ENCODE measurements at places on chromosomes 4 and X.

GRCh38 chr4:161650812-161651211 is 513.0 kb downstream of the FSTL5 start:
- H3K36me3 ChIP-seq, result no peaks in the 10 kb centered on the region
- H3K27me3 ChIP-seq, result no peaks in the 10 kb centered on the region
- no peak overlapping the region for H3K4me3 ChIP-seq

DNA sequence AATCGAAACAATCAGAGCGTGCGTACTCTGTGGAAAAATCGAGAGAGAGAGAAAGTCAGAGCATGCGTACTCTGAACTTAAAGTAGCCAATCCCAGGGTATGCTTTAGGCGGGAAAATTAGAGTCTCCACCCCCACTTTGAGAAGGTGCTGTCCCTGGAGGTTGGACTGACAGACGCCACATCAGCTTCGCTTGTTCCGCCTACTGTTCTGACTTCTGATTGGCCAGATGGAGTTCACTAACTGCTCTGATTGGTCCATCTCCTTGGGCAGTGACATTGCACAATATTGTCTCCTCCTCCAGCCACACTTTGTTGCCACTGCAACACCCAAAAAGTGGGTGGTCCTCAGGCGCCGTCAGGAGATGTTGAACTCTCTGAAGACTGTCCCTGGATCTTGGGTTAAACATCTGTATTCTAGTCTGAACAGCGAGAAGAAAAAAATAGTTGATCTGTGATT is at the start of gene SSX5:
TSS of gene SSX5 (minus strand) at position 51 of the 457 bp plus-strand sequence. CDS start 1,437 bp downstream, outside the sequence.
- no peak within 1 kb of the TSS for H3K27ac ChIP-seq
- H3K27me3 ChIP-seq, result no peaks in the 10 kb centered on the region
- no peak within 1 kb of the TSS for H3K4me3 ChIP-seq
- no peaks in the 10 kb centered on the region for H3K4me1 ChIP-seq

DNA sequence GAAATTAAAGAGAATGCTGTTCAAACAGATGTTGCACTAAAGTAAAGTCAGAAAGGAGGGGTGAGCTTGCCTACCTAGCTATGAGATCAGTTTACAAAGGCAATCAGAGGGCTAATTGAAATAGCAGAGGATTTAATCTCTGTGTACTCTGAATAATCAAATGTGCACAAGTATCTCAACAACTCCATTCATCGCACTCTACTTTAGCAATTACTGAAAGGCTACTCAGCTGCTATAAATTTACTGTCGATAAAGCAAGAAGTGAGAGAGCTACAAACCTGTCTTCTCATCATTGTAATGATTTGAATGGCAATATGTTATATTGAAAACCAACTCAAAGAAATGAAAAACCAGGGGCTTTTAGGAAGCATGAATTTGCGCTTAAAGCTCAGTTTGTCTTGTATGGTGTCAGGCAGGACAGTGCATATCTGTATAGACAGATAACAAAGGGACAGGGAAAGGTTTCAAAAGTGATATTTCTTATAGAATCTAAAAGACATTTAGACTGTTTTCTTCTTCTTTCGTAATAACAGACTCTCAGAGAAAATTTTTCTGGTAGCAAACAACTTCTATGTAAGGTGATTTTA is 34.8 kb downstream of the GC start:
- no peak for DNase-seq
- no peaks in the 10 kb centered on the region for H3K4me1 ChIP-seq
- no peaks in the 10 kb centered on the region for H3K27me3 ChIP-seq
- H3K36me3 ChIP-seq, result no peaks in the 10 kb centered on the region
- no peak overlapping the region for H3K27ac ChIP-seq

GRCh38 chrX:124393238-124393637 is 46.9 kb downstream of the SH2D1A start:
- no peaks in the 10 kb centered on the region for H3K27me3 ChIP-seq
- no peak overlapping the region for H3K4me3 ChIP-seq
- H3K36me3 ChIP-seq, result no peaks in the 10 kb centered on the region
- peaks cover 58% of the 10 kb centered on the region for H3K4me1 ChIP-seq
- DNase-seq, result no peak
- no peak overlapping the region for H3K27ac ChIP-seq

DNA sequence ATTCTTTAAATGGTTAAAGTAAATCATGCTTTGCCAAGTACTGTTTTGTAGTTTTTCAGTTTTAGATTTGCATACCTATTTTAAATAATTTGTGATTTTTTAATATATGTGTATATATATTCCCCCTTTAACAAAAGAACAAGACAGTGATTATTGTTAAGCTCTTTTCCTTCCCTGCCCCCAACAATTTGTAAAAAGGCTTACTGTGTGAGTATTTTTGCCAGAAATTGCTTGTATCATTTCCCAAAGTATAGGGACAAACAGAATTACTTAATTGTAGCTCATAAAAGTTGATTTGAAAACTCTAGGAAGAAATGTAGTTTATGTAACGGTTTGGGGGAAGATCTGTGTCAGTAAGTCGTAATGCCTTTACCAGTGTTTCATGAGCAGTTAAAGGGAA is 19.0 kb downstream of the CPEB2 start:
- H3K27me3 ChIP-seq, result no peaks in the 10 kb centered on the region
- no peaks in the 10 kb centered on the region for H3K36me3 ChIP-seq
- H3K27ac ChIP-seq, result no peak overlapping the region
- no peak for DNase-seq
- no peak overlapping the region for H3K4me3 ChIP-seq
